SW480 (cell line): ENCODE measurements at places on chromosomes 16 and 17.
A peak's percentile ranks its signal among the peaks of the same experiment; 100 is the strongest.

DNA sequence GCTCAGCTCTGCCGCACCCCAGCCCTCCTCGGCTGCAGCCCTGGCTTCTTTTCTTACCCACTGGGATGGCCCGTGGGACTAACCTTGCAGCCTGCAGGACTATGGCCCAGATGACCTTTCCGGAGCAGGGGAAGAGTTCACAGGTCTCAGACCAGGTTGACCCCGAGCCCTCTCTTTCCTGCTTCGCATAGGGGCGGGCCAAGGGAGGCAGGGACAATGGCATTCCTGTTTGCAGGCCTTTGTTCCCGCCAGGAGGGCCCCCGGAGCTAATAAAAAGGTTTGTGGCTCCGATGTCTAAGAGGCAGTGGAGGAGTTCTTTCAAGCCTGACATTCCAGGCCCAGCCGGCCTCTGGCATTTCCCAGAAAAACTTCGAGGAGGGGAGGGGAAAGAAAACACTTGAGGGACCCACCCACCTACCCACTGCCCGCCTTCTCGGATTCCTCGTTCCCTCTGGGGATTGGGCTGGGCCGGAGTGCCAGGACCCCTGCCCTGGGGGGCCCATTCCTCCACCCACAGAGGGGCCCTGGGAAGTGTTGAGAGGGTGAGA, 5.8 kb upstream of the SOCS3 start:
- DNase-seq: peak; percentile 65

- DNase-seq: no peak
Observed at GRCh38 chr17:56292578-56292977, 139.3 kb downstream of the ANKFN1 start.

DNA sequence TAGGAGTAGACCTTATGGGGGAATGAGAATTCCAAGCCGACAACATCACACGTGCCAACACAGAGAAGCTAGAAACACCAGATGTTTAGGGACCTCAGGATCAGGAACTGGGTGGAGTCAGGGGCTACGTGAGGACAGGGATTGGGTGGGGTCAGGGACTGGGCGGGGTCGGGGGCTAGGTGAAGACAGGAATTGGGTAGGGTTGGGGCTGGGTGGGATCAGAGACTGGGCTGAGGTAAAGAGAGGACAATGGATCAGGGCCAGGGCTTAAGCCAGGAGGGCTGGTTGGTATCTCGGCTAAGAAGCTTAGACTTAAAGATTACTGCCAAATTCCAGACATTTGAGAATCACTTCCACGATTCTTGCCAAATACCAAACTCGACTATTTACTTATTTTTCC, 11.6 kb downstream of the TEKT5 start:
- peak; percentile 13 for DNase-seq

- no peak for DNase-seq
Observed at GRCh38 chr17:19656851-19657581, 8.5 kb downstream of the ALDH3A2 start.
